NT2/D1 (cell line): ENCODE measurements at places on chromosomes 1 and 21.

GRCh38 chr1:8598060-8598724 lies 219.2 kb downstream of the RERE start:
- no peak for DNase-seq

DNA sequence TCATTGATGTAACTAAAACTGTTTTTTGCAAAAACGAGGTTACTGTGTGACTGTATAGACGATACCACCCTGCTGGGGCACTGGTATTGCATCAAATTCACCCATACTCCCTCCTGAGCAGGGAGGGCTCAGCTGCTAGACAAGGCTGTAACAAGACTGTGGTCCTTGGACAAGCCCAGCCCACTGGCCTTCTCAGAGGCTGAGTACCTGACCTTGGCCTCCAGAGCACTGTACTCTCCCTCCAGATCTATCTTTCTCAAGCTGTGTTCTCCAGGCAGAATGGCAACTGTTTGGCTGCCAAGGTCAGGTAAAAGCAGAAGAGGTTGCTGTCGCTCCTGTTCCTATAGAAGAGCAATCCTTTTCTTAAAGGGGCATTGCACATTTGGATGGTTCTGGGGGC lies 8.5 kb downstream of the OLFML2B start:
- no peak for DNase-seq

GRCh38 chr1:98034505-98034904 lies 113.7 kb upstream of the DPYD start:
- no peak for DNase-seq

GRCh38 chr1:197921235-197922069 lies 4.3 kb downstream of the LHX9 start:
- no peak for DNase-seq

- no peak for DNase-seq
These were observed 16.6 kb downstream of the IPO9 start for GRCh38 chr1:201845331-201846083.

DNA sequence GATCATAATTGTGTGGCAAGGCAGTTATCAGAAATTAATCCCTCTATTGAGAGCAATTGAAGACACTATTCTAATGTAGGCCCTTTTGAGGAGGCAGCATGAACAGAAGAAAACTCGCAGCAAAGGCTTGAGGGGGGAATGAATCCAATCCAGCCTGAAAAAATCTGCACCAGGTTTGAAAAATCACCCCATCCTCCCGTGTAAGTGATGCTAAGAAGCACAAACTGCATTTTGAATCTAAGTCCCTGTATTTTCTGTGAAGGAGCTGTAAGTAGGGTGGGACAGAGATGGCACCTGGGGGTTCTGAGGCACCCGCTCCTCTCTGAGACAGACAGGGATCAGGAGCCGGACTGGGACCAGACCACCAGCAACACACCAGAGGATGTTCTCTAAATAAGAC lies at the start of gene CRB1:
CRB1 (plus strand) TSS at position 241 of the 400 bp plus-strand sequence. CDS start 161 bp downstream, outside the sequence.
- no peak for DNase-seq

DNA sequence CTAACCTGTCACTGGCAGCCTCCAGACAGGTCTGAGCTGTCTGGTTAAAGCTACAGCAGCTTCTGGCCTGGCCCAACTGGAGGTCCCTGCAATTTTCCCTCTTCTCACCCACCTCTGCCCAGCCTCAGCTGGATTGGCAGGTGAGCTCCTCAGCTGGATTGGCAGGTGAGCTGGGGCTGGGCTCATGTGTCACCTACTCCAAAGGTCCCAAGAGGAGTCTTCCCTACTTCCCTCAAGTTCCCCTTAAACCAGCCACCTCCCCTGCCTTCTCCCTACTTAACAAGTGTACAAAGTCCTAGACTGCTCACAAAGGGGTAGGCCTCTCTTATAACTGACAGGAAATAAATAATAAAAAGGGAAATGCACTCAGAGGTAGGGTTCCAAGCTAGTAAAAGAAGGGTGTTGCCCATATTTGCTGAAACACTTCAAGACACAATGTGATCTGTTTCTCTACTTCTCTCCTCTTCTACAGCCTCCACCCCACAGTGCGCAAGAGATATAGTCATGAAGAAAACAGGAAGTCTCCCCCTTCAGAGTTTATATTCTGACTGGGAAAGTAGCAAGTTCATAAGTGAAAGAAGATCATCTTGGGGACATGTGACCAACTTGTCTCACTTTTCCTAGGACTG lies at the start of gene GPA33:
GPA33 (minus strand) TSS at position 64 of the 629 bp plus-strand sequence. CDS start 90 bp downstream, outside the sequence.
- no peak for DNase-seq

DNA sequence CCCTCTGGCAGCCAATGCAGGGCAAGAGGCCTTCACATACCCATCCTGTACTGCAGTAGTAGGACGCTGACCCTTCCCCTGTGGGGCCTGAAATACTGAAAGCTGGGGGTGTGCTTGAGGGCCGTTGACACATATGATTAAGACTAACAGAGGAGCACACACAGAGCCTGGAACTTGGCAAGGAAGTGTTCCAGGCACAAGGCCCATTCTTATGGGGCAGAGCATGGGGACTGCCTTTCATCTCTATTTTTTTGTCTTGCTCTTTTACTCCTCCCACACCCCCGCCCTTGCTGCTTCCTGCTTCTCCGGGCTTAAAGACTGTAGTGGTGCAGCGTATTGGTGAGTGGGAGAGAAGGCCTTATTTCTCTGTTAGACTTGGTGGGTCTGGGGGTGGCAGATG lies 137.4 kb downstream of the BACH1 start:
- no peak for DNase-seq

GRCh38 chr1:208324005-208324404 lies 79.8 kb upstream of the PLXNA2 start:
- no peak for DNase-seq

GRCh38 chr1:215900684-215901083 lies 333.6 kb downstream of the KCTD3 start:
- no peak for DNase-seq

DNA sequence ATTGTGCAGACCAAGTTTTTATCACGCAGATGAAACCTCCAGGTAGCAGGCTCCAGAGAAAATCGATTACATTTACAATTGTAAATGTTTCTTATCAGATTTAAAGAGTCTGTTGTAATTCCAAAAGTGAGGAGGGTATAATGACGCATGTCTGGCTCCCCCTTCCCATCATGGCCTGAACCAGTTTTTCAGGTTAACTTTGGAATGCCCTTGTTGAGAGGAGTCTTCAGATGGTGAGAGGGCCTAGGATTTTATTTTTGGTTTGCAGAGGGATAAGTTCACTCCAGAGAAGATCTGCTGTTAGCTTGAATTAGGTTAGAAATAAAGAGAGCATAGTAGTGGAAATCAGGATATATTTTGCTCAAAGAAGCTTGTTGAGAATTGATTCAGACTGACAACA lies 1028.3 kb upstream of the B3GALT2 start:
- no peak for DNase-seq

DNA sequence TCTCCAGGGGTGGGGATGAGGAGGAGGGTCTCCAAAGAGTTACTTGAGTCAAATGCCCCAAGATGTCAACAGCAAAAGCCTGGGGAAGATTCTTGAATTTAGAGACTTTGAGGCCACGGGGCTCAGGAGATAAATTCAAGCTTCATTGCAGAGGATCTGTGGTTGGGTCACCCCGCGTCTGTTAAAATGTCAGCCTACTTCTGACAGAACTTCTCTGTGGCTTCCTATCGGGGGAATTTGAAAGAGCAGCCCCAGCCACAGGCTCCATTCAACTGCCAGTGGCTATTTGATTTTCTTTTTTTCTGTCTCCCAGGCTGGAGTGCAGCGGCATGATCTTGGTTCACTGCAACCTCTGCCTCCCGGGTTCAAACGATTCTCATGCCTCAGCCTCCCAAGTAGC lies 62.5 kb upstream of the EFHD2 start:
- no peak for DNase-seq

DNA sequence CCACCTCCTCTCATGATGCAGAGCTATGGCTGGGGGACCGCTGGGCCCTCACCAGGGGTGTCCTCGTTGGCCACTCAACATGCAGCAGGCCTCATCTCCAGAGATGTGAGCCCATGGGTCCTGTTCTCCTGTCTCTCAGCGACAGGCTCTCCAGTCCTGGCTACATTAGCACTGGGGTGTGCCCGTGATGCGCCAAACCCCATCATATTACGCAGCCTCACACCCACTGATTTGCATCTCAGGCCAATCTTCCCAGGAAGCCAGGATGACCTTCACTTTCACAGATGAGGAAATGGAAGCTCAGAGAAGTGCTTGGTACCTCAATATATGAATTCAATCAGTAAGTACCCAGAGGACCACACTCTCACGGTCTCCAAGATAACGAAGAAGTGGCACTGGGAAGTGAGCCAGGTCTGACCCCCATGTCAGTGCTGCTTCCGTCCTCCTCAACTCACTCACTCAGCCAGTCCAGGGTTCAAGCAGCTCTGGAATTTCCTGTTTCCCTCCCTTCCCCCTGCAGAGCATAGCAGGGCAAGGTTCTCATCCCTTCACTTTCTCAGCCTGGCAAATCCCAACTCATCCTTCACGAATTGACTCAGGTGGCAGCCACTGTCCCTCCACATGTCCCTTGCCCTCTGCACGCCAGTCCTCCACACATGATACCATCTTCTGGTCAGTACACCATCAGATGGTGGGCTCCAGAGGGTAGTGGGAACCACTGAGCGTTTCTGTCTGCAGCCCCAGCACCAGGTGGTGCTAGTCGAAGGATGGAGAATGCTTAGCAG lies 28.9 kb upstream of the EVA1B start:
- DNase-seq, result no peak

GRCh38 chr1:71031426-71031825 lies 16.2 kb downstream of the PTGER3 start:
- DNase-seq, result no peak

DNA sequence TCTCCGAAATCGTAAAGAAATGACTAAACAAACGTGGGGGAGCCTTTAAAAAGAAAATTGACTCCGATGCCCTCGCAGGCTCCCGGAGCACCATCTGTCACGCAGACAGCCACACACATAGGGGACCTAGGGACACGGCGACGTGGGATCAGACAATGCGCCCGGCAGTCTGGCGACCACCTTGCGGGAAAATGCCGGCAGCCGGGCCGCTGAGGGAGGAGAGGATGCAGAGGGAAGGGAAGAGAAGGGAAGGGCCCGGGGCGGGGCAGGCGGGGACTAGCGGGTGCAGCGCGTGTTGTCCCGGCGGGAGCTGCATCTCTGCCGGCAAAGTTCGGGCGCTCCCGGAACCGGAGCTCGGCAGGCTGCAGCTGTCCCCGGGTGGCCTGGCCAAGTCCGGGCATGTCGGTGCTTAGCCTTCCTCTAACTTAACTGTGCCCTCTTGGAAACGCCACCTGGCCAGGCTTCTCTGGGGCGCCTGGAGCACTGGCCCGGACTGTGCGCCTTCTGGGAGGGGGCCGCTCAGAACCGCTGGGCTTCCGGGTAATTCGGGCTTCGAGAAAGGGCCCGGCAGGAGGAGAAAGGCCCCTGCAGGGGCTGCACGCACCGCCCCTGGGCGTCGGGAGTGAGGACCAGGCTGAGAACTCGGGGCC lies 1.8 kb downstream of the NHLH2 start:
- peak; percentile 69 for DNase-seq

- DNase-seq, result no peak
These were observed 3.8 kb upstream of the SSU72 start for GRCh38 chr1:1578371-1578940.

DNA sequence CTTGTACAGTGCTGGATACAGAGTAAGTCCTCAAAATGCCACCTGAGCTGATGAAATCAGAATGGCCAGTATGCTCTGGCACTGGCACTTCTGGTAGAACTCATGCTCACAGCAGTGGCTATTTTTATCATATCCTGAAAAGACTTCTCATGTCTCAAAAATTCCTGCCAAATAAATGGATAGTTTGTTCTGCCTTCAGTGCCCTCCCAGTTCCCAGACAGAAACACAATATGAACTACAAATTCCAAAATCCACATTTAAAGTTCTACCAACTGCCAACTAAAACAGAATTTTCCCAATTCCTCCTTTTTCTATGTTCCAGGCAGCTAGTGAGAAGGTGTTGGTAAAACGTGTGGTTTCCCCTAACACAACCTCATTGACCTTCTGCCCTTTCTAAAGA lies 51.4 kb upstream of the RGS1 start:
- no peak for DNase-seq

DNA sequence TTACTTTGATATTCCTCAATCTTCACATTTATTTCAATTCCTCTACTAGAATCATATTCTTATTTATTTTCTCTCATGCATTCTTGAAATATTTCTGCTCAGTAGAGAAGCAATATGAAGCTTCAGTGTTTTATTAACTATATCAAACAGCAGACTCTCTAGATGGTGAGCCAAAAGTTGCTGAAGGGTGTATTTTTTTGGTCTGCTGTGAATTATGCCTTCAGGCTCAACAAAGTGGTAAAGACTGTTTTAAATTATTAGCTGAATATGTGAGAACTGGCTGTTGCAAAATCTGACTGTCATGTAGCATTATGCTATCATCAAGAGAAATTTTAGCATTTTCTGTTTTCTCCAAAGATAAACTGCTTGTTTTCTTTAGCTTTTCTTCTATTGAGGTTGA lies 24.9 kb upstream of the CDC42BPA start:
- DNase-seq, result no peak

- peak; percentile 79 for DNase-seq
These were observed 3.3 kb downstream of the CSRP1 start for GRCh38 chr1:201503397-201504176.

GRCh38 chr1:186413319-186413718 lies 37.7 kb downstream of the ODR4 start:
- no peak for DNase-seq

GRCh38 chr1:71908871-71909390 lies 373.4 kb downstream of the NEGR1 start:
- no peak for DNase-seq

- DNase-seq, result no peak
These were observed 10.9 kb upstream of the UBR4 start for GRCh38 chr1:19220991-19221390.

- DNase-seq, result no peak
These were observed 16.7 kb downstream of the MACF1 start for GRCh38 chr1:39220891-39221870.

DNA sequence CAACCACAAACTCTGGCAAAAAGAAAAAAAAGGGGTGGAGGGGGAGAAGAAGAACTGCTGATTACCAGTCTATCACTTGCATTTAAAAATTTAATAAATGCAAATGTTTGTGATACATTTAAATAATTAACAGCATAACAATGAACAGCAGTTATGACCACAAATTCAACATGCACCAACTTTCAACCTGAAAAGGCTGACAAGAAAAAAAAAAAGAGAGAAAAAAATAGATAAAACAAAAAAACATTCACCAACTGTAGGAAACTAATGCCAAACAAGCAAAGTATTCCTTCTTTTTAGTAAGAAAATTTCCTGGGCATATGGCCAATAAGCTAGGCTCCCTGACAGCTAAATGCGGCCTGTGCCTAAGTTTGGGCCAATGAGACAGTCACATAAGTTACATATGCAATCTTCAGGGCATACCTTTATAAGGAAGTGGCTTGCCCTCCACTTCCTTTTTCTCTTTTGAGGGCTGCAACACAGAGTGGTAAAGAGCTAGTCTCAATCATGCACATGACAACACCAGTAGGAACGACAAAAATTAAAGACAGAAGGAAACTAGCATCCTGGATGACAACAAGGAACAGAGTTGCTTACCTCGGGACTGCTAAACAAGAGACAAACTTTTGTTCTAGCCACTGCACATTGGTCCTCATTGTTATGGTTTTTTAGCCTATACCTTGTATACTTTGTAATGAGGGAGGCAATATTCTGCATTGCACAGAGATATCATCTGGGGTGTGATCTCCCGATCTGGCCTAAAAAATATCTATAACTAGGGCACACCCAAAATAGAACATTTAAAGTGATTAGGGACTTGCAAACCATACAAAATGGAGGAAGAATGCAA lies 24.2 kb upstream of the PHTF1 start:
- DNase-seq, result no peak
